Stromal cell of bone marrow (primary cell): ENCODE measurements at places on chromosomes 6 and 20.

GRCh38 chr6:83169106-83169505 lies 24.0 kb downstream of the PGM3 start:
- DNase-seq = no peak

DNA sequence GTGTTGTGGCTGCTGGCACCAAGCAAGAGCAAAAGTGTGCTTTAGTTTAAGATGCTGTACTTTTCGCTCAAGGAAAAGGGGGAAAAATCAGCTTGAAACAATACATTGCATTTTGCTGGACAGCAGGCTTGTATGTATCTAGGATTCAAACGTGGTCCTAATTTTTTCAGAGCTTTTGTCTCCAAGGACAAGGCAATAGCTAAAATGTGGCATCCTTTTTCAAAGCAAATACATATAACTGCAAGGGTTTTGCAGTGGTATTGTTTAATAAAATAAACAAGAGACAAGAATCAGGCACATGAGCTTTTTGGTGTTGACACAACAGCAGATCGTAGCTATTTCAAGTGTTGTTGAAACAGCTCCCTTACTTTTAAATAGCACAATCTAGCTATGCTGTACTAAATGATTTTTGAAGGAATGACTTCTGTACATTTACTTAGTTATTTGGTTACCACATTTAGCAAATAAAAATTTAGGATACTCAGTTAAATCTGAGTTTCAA lies 137.0 kb upstream of the HEY2 start:
- DNase-seq = no peak

GRCh38 chr20:63565699-63566335 lies 8.2 kb downstream of the HELZ2 start:
- no peak for DNase-seq

DNA sequence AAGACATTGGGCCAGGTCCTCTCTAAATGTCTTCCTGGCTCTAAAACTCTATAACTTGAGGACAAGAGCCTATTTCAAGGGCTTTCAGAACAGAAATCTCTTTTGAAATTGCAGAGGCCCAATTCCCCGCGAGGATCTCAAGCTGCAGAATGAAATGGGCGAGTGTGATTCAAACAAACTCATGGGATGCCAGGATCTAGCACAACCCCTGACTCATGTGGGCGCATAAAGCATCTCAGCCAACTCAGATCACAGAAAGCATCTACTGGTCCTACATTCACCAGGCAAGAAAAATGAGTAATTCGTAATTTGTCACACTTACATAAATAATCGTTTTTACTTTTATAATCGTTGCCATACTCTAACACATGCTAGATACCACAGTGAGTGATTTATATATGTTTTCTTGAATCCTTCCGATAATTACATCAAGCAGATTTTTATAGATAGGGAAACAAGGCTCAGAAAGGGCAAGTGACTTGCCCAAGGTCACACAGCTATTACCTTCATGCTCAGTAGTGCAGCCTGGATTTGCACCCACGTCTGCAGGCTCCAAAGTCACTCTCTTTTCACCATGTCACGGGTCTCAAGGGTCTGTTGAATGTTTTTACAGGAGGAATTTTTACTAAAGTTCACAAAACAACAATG lies 26.2 kb downstream of the FOXF2 start:
- DNase-seq = no peak

GRCh38 chr20:1622450-1622849 lies 2.6 kb upstream of the SIRPB1 start:
- no peak for DNase-seq

DNA sequence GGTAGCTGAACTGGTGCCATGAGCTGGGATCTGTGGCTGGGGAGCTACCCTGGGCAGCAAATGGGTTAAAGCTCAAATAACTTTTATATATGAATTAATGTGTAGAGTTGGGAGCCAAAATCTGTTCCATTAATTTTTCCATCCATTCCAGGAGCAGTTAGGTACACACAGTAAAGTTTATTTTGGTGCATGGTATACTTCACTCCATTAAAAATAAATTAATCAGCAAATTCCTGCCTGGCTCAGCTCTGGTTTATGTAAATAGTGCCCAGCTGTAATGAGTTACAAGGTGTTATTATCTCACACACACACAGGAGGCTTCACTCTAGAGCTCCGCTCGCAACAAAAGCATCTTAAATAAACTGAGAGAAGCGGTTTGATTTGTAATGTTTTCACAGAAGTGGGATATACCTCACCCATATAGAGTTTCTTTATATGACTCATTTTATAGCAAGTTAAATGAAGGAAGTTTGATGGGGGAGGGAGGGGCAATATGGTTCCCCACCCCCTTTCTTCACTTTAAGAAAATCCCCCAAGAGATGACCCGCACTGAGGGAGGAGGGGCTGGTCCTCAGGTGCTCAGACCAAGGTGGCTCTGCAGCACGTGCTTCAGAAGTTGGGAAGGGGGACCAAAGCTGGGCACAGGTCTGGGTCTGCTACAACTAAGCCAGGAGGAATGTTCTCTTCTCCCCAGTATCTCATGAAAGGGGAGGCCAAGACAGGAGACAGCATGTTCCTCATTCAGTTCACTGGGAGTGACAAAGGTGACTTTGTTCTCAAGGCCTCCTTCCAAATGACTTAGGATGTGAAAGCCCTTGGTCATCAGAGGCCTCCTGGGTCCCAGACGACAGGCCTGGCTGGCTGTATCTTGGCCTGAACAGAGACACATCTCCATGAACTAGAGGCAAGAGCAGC lies 10.5 kb upstream of the FAM83C start:
- no peak for DNase-seq

DNA sequence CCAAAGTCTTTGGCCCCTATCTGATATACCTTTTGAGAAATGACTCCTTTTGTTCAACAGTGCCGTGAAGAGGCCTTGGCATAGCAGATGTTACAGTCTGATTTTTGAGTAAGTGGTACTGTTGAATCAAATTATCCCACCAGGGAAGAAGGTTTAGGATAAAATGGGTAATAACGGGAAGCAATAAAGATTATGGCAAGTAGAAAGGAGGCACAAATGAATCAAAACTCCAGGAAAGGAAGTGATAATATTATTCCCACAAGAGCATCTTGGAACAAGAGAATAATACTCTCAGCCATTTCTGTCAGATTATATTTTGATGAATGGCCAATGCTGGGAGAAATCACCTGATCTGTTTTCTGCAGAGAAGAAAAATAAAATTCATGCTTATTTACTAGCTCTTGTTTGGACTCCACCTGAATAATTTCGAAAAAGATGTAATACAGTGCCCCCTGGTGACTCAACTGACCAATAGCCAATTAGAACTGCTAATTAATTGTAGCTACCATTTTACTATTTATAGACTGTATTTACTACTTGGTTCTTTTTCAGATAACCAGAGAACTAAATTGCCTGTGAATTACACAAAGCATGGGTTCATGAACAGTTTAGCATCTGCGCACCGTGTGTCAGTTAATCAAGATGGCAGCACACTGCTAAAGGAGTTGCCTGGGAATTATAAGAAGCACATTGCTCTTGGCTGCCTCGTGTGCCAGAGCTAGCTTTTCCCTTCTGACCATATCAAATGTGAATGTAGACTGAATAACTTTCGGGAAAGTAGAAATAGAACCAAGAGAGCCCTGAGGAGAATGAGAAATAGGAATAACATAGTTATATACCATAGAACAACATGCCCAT lies 78.5 kb upstream of the TRDN start:
- DNase-seq = peak; percentile 10

DNA sequence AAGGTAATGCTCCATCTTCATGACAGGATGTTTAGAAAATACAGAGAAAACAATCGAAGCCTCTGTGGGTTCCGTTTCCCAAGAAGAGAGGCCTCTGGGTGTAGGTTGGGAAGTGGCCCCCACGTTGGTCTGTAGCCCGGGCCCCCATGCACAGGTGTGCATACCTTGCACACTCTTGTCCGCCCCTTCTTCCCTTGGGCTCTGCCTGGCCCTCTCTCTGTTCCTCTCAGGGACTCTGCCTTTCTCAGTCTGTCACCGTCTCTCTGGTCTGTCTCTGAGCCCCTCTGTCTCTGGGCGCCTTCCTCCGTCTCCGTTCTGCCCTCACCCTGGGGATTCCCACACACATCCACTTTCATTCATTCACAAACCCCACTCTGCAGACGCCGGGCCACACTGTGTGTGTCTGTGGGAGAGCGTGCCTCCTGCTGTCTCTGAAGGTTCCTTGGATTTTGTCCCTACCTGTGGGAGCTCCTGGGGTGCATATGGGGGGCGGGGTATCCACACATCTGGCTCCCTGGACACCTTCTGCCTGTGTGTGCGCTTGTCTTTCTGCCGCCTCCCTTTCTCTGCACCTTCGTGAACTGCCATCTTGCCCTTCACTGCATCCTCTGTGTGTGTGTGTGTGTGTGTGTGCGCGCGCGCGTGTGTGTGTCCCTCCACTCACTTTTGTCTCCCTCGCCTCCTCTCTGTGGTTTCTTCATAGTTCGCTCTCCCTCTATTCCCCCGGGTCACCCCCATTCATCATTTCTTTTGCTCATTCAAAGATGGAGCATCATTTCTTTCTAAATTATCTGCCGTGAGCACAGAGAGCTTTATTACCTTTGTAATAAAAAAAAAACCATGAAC lies 75.3 kb downstream of the SRC start:
- no peak for DNase-seq

- peak; percentile 65 for DNase-seq
These were observed 13.2 kb upstream of the MAP3K4 start for GRCh38 chr6:160978141-160978901.

GRCh38 chr6:89134723-89135122 lies 11.1 kb upstream of the PM20D2 start:
- no peak for DNase-seq

GRCh38 chr20:48238781-48239180 lies 453.5 kb upstream of the SULF2 start:
- peak; percentile 10 for DNase-seq

- no peak for DNase-seq
These were observed 797 bp upstream of the GNRH2 start for GRCh38 chr20:3042625-3043024.

GRCh38 chr6:126433927-126434326 lies 94.0 kb downstream of the CENPW start:
- DNase-seq = no peak

DNA sequence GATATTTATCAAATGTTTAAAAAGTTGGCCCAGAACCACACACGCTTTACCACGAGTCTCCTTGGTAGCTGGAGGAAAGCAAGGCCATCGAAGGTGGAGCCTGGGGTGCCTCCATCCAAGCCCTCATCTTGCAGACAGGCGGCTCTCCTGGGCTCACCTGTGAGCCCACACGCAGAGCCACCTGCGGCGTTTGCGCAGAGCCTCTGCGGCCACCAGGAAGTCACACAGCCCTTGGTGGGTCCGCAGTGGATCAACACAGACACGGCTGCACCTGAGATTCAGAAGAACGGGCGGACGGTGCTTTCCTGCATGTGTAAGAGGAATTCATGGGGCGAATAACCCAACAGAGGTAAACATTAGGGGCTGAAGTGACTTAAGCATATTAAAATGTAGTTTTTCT lies 24.5 kb upstream of the SMOC2 start:
- no peak for DNase-seq

DNA sequence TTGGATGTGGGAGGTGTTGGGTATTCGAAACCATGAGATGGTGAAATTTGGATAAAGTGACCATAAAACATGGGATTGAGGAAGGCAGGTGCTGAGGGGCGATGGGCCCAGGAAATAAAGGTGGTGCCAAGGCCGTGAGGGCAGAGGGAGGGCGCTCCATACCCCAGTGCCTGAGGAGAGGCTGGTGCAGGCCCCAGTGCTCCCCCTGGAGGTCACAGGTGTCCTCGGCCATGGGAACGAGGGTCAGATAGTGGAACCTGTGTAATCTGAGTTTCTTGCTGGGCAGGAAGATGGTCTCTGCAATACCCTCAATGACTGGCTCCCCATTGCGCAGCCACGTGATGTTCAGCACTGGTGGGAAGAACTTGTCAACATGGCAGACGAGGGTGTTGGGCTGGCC lies 16.2 kb downstream of the HLA-DPB1 start:
- DNase-seq = no peak

DNA sequence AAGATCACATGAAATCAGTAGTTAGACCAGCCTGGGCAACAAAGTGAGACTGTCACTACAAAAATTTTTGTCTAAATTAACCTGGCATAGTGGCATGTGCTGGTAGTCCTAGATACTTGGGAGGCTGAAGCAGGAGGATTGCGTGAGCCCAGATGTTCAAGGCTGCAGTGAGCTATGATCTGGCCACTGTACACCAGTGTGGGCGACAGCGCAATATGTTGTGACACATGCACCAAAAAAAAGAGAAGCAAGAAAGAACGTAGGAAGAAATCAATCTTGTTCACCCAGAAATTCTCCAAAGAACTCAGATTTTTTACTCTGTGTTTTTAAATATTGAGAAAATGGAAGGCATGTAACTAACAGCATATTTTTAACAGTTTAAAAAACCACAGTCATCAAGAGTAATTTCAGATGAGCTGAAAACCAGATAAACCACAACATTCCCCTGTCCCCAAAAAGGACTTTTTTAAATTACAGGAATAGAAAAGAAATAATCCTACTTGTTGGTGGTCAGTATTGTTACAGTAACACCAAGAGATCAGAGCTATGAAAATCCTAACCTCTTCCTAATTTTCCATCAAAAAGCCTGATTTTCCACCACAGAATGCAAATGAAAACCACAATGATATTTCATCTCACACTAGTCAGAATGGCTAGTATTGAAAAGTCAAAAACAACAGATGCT lies 240.2 kb downstream of the KHDC1L start:
- no peak for DNase-seq

DNA sequence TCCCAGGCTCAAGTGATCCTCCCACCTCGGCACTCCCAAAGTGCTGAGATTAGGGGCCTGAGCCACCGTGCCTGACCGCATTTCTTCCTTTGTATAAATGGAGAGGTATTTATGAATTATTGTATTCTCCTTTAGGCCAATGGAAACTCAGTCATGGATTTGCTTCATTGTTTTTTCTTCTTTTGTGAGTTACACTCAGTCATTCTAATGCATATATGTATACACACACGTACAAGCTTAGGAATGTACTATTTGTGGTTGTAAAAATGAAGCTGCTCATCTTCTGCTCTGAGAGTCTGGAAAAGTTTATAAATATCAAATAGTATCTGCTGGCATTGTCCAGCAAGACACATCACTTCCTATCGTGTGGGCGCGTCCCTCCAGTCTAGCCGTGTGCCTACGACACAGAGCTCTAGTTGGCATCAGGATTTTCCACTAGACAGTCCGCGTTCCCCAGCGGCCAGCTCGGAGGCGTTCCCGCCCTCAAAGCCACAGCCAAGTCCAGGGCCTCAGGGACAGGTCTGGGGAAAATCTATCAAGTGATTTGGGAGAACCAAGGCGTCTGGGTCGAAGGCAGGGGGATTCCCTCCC lies 215.2 kb downstream of the NFATC2 start:
- peak; percentile 74 for DNase-seq

DNA sequence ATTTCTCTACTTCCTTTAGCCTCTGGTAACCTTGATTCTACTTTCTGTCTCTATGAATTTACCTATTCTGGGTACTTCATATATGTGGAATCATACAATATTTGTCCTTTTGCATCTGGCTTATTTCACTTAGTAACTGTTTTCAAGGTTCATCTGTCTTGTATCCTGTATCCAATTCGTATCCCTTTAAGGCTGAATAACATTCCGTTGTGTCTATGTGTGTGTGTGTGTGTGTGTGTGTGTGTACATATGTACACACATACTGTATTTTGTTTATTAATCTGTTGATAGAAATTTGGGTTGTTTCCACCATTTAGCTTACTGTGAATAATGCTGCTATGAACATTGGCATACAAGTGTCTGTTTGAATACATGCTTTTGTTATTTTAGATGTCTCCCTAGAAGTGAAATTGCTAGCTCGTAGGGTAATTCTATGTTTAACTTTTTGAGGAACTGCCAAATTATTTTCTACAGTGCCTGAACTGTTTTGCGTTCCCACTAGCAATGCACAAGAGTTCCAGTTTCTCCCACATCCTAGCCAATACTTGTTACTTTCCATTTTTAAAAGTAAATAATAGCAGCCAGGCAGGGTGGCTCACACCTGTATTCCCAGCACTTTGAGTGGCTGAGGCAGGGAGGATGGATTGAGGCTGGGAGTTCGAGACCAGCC lies 17.7 kb downstream of the SENP6 start:
- no peak for DNase-seq
